ENCODE measurements at places on chromosomes 1 and 21.

DNA sequence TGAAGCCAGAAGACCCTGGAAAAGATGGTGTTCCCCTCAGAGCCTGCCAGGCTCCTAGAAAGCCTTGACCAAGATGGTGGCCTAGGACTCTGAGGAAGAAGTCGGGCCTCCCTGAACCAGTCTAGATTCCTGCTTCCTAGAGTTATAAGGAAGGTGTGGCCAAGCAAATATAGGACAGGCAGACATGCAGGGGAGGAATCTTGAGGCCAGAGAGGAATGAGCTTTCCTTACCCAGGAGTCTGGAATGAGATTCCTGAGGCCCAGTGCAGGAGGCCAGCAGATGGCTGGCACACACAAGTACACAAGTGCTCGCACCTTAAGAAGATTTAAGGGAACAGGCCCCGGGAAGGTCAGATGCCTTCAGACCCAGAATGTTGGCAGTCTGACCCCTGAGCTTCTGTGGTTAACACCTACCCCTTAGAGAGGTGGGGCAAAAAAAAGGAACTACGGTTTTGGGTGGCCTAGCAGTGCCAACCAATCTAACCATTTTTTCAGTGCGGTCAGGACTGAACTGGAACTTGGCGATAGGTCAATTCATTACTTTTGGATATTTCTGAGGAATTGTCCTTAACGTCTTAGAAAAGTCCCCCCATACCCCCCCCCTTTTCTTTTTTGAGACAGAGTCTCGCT lies 73.3 kb downstream of the MDM4 start:
- DNase-seq, result peak; percentile 54

DNA sequence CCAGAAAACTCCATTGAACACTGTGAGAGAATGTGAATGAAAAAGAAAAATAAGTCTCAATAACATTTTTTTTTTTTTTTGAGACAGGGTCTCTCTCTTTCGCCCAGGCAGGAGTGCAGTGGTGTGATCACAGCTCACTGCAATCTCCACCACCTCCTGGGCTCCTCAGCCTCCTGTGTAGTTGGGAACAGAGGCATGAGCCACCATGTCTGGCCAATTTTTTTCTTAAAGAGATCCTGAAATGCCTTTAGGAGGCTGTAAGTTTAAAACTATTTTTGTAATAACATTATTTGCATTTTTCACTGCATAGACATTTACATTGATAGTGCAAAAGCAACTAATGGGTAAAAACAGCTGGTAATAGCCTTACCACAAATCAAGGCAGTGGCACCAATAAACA lies 35.3 kb downstream of the GDAP2 start:
- no peak for DNase-seq

GRCh38 chr1:40981691-40982448 lies 2.4 kb downstream of the CTPS1 start:
- DNase-seq, result no peak

DNA sequence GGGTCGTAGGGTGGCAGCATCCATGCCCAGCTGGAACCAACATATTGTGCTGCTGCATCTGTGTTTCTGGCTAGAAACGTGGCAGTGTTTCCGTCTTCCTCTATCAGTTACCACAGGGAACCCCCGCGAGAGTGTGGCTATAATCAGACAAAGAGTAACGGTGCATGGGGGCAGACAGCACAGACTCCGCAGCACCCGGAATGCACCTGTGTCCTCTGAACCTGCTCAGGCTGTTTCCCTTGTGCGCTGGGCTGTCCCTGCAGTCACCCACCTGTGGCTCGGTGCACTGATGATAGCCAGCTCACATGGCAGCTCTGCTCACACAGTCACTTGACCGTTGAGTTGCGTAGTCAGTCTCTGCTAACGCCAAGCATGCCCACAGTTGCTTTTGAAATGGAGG lies 11.4 kb upstream of the PCBP3 start:
- no peak for DNase-seq

GRCh38 chr1:44390277-44390676 lies 14.8 kb upstream of the RNF220 start:
- peak; percentile 77 for DNase-seq

DNA sequence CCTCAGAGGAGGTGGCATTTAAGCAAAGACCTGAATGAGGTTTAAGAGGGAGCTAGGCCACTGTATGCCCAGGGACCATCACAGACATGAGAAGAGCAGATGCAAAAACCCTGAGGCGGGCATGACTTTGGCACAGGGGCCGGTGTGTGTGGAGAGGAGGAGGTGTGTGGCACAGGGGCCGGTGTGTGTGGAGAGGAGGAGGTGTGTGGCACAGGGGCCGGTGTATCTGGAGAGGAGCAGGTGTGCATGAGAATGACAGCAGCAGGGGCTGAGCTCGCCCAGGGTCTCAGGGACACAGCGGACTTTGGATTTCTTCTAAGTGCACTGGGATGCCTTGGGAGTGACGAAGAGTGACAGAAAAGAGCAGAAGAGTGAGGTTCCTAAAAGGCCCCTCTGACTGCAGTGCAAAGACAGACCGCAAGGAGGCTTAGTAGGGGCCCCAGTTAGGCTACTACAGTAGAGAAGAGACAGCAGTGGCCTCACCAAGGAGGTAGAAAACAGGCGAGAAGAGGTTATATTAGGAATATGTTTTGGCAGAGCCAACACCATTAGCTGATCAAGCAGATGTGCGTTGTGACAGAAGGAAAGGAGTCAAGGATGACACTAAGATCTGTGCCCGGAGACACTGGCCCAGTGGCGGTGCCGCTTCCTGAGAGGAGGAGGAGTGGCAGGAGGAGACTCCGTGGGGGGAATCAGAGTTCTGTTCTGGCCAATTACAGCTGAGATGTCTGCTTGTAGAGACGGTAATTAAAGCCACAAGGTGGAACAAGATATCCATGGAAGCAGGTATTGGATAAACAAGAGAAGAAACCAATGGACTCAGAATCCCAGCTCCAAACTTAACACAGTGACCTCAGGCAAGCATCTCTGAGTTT lies 18.4 kb downstream of the ZBTB17 start:
- no peak for DNase-seq

DNA sequence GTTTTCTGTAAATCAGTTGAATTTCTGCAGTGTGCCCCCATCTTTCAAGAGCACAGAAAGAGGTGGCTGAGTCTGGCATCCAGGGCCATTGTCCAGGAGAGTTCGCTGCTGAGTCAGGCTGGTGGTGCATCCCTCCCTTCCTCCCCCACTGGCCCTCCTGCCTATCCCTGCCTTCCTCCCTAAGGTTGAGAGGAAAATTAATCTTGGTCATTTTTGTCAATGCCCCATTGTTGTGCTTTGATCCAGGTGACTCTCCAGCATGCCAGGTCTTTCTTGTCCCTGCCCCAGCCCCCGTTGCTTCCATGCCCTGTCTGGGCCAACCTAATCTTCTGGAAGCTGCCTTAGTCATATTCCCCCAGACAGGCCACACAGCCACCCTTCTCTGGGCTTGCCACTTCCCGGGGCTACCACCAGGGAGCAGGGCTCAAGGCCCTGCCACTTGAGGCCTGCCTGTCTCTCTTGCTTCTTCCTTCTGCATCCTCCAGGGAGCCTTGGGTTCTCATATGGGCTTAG lies 26.6 kb downstream of the PROK1 start:
- peak; percentile 30 for DNase-seq

DNA sequence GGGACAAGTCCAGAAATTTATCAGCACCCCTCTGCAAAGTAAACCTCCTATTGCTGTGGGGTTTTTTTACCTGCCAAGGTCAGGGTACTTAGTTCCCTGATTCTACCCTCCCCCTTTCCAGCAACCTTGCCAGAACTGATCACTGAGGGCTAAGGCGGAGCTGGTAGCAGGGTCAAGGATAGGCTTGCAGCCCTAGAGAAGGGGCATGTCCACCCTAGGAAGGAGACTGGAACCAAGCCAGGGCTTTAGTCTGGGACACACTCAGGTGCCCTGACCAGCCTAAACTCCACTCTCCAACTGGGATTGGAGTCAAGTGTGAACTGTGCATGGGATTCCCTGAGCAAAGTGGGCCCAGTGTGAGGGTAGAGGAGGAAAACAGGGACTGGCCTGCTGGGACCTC lies 6.5 kb upstream of the SLC26A9 start:
- no peak for DNase-seq

DNA sequence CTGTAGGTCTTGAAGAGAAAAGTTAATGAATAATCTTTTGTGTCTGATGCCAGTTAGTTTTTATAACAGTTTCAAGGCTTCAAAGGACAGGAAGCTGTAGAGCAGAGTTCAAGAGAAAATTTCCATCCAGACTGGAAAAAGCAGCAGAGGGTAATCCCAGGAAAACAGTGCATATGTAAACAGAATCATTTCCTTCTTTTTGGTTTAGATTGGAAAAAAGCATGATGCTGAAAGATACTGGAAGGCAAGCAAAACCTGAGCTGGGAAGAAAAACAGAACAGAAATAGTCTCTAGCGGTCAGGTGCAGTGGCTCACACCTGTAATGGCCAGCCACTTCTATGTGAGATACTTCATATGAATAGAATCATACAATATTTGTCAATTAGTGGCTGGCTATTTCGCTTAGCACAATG lies 71.9 kb downstream of the ZSWIM5 start:
- no peak for DNase-seq

GRCh38 chr1:153697191-153698019 lies 18.9 kb downstream of the NPR1 start:
- DNase-seq, result no peak

DNA sequence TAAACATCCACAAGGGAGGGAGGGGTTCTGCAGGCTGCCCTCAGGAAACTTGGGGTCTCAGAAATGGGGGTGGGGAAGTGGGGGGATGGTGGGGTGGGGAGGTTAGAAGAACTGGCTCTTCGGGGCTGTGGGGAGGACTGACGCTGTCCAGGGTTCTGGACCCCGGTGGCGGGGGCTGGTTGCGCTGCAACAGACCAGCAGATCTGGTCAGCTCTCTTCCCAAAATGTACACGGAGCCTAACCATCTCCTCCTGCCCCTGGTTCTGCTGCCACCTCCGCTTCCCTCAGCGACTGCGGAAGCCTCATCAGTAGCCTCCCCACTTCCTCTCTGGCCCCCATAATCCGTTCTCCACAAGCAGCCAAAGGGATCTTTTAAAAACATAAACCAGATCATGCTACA lies 29.3 kb upstream of the C1QA start:
- peak; percentile 14 for DNase-seq

GRCh38 chr21:25494804-25495203 lies 112.5 kb downstream of the MRPL39 start:
- no peak for DNase-seq

GRCh38 chr1:2810899-2811532 lies 9.5 kb upstream of the TTC34 start:
- DNase-seq, result no peak

DNA sequence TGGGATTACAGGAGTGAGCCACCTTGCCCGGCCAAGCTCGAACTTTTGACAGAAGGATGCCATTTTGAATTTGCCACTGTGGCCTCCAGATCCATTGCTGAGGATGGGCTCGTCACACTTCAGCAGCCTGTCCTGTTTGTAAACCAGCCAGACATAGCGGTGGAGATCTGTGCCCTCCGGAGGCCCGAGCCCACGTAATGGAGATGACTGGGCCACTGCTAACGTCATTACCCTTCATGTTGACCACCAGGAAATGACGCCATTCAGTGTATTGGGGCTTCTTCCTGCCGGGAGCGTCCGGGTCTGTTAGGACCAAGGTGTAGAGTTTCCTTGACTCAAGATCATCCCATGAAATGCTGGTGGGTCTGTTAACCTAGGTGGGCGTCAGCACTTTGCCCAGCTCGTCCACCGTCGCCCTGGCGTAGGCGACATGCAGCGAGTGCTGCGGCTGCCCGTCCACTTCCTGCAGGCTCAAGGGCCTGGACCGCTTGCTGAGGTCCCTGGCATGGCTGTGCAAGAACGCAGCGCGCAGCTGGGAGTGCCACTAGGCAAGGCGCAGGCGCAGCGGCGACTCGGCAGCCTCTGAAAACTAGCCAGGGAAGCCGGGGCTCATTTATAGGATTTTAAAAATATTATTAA lies 40.8 kb downstream of the PTPRC start:
- DNase-seq, result no peak

- no peak for DNase-seq
These were observed 92.9 kb downstream of the SLC45A1 start for GRCh38 chr1:8410791-8411190.

- DNase-seq, result peak; percentile 97
These were observed 50.9 kb downstream of the HTR6 start for GRCh38 chr1:19715334-19716203.

GRCh38 chr1:201715801-201716741 lies 112.9 kb upstream of the IPO9 start:
- no peak for DNase-seq

GRCh38 chr1:154207262-154207661 lies 1.1 kb upstream of the CFAP141 start:
- no peak for DNase-seq

GRCh38 chr1:157113106-157113505 lies 13.5 kb upstream of the ETV3L start:
- no peak for DNase-seq

- DNase-seq, result no peak
These were observed 59.6 kb downstream of the PGBD5 start for GRCh38 chr1:230366504-230366915.

- peak; percentile 62 for DNase-seq
These were observed 19.9 kb downstream of the ALDH4A1 start for GRCh38 chr1:18882486-18882885.

- peak; percentile 87 for DNase-seq
These were observed at the start of gene PDXK for GRCh38 chr21:43718872-43719747. TSS of gene PDXK (plus strand) at chr21:43719129. CDS start at chr21:43719295, 166 bp downstream.

GRCh38 chr1:224541072-224541790 lies 74.9 kb upstream of the CNIH3 start:
- no peak for DNase-seq

DNA sequence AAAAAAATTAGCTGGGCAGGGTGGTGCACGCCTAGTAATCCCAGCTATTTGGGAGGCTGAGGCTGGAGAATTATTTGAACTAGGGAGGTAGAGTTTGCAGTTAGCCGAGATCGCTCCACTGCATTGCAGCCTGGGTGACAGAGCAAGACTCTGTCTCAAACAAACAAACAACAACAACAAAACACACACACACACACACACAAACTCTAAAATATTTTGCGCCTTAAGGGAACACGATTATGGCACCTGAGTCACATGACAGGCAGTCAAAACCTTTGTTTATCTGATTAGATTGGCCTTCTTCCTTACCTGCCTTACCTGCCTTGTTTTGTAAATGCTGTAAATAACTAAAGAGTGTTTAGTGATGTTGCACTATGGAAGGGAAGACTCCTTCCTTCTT lies 20.6 kb upstream of the WNT2B start:
- DNase-seq, result no peak

GRCh38 chr1:65179148-65179547 lies 31.1 kb downstream of the AK4 start:
- no peak for DNase-seq

- DNase-seq, result no peak
These were observed 101.2 kb downstream of the PRDM2 start for GRCh38 chr1:13801232-13801631.

DNA sequence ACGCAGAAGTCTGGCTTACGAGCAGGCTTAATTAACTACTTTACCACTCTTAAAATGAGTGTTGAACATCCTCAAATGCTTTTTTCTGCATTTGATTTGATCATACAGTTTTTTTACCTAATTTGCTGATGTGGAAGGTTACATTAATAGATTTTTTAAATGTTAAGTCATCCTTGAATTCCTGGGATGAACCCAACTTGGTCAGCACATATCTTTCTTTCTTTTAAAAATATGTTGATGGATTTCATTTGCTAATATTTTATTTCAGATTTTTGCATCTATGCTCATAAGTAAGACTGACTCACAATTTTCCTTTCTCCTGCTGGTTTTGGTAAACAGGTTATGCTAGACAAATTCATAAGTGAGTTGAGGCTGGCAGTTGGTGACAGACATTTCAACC lies 82.9 kb downstream of the LHX4 start:
- DNase-seq, result no peak

- DNase-seq, result no peak
These were observed 26.4 kb downstream of the HHIPL2 start for GRCh38 chr1:222521299-222522104.

- no peak for DNase-seq
These were observed 59.7 kb upstream of the CLDN14 start for GRCh38 chr21:36539434-36540150.

All from AG08395 (cell line).